ENCODE measurements at places on chromosomes 7 and 10.

- DNase-seq, result no peak
Observed at GRCh38 chr10:70847659-70848360, 32.1 kb downstream of the SGPL1 start.

DNA sequence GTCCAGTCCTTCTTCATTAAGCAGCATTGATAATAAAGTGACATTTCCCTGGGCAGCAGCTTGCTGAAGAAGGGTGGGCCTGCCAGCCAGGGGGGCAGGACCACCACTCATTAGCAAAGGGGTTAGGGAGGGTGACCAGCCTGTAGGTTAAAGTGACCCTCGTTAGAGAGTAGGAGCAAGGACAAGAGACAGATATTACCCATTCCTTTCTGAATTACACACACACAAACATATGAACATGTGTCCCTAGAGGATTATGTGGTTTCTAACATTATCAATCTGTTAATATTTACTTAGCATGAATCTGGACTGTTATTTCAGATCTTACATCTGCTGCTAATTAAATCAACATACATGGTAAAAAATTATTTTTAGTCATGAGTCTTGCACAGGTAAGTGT is 88.9 kb downstream of the CTTNBP2 start:
- no peak for DNase-seq

DNA sequence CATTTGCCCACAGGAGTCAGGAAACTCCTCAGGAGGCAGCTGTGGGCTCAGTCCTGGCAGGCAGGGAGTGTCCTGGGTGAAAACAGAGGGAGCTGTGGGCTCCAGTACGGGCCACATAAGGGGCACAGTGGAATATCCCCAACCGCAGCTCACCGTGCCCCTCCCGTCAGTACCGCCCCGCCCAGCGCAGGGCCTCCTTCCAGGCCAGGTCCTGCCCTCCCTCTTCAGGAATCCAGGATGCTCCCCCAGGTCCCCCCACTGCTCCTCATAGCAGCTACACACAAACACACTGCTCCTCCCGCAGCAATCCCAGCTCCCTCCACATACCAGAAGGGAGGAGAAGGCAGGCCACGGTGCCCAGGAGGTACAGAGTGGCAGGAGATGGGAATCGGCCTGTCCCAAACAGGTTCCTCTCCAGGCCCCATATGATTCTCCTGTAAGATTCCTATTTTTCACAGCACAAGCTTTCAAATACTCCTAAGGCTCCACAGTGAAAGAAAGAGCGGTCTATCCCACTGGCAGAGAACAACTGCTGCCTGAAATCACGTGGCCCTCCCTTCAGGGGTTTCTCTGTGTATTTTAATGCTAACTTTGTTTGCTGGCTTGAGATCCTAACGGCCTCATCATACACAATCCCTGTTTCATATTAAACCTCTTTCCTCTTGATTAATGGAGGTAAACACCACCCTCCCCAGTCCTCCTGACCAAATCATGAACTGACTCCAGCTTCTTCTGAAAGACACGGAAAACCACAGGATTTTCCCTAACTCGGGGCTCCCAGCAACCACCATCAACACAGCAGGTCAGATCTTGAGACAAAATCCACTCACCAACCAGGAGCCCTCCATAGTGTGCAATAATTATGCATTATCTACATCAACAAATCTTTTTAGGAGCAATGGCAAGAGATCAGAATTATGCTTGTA is 178.7 kb downstream of the TNS3 start:
- DNase-seq, result no peak

- no peak for DNase-seq
Observed at GRCh38 chr10:123284022-123284421, 129.8 kb downstream of the BUB3 start.

GRCh38 chr7:131548371-131548770 is 8.1 kb downstream of the PODXL start:
- DNase-seq, result no peak

DNA sequence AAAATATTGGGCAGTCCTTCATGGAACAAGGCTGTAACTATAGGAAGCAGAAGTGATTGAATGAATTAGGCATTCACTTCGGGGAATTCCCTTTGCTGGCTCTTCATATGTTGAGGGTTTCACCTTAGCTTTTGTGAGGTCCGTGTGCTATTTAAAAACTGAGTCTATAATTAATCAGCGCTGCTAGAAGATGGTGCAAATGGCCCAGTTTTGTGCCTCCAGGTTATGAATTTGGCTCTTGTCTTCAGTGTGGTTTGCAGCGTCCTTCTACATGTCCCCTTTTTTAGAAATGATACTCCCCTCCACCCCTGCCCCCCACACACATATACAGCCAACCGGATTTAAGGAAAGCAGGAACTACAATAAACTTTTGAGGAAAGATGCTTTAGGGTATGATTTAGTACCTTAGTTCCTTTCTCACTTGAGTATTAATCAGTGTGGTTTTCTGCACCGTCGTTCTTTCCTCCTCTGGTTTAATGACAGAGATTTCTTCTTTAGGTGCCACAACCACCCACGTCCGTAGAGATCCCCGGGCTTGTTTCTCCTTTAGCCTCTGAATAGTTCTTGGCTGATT is 110.6 kb upstream of the SAMD8 start:
- no peak for DNase-seq

- DNase-seq, result no peak
Observed at GRCh38 chr10:63120554-63120953, 12.6 kb upstream of the NRBF2 start.

GRCh38 chr10:92493362-92493761 is 80.5 kb downstream of the IDE start:
- no peak for DNase-seq

DNA sequence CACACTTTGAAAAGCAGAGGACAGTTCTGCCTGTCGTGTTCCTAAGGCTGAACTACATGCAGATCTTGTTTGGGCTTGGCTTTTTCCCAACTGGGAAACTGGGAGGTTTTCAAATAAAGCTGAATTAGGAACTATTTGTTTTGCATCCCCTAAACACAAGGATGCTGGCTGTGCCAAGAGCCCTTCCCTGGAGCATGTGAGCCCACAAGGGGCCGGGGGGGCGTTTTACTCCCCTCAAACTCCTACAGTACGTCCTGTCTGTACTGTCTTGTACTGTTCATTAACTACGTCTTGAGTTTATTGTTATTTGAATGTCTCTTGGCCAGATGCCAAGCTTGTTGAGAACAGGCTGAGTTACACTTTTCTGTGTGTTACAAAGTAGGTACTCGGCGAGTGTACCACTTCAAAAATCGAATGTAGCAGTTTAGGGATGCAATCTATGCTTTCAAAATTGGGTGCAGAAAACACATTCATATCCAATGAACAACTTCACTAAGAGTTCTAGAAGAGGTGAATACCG is 94.9 kb downstream of the GFRA1 start:
- no peak for DNase-seq

GRCh38 chr7:34184466-34184865 is 279.1 kb downstream of the BMPER start:
- DNase-seq, result no peak

- DNase-seq, result no peak
Observed at GRCh38 chr7:22219739-22220493, 137.0 kb downstream of the RAPGEF5 start.

GRCh38 chr7:114854369-114854768 is 67.5 kb upstream of the MDFIC start:
- DNase-seq, result no peak

DNA sequence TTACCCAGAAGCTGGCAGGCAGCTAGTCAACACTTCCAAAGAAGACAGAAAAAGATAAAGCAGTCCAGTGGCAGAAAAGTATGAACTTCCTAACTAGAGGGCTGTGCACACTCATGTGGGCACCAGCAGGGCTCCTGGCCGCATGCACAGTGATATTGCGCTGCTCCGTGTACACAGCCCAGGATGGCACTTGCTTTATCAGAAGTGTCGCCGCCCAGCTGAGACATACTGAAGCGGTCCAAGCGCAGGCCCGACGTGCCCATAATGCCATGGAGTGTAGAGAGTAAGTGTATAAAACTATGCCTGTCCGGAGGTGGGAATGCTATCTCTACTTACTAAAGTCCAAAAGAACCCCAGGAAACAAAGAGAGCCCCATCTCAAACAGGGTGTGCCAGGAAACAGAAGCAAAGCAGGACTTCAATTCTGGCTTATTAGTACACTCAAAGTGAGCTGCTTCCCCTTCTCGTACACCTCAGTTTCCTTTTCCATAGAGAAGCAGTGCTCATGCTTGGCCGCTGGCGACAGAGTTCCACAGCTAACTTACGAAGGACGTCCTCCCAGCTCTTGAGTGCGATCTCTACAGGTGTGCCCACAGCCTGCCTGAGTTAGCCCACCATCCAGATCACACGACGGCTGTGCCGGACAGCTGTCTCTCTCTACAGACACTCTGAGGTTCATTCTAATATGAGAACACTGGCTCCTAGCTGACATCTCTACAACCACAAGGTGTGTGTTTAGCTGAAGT is 234.3 kb downstream of the COBL start:
- DNase-seq, result no peak

- no peak for DNase-seq
Observed at GRCh38 chr10:88408096-88408495, 175.0 kb downstream of the RNLS start.

DNA sequence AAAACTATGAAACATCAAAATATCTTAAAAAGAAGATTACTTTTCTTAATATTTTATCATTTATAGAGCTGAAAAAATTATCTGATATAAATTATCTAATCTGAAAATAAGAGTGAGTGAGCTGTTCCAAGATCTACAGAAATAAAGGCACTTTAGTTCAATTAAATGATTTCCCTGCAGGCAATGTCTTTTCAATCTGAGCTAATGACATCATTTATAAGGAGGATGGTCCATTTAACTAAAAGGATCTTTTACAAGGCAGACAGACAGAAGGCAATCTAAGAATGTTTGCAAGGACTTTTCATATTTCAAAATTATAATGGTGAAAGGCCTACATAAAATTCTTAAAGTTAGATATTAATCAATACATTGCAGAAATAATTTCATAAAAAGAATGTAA is 71.8 kb downstream of the SKAP2 start:
- DNase-seq, result no peak

- DNase-seq, result no peak
Observed at GRCh38 chr7:148982654-148983199, 45.6 kb downstream of the PDIA4 start.

DNA sequence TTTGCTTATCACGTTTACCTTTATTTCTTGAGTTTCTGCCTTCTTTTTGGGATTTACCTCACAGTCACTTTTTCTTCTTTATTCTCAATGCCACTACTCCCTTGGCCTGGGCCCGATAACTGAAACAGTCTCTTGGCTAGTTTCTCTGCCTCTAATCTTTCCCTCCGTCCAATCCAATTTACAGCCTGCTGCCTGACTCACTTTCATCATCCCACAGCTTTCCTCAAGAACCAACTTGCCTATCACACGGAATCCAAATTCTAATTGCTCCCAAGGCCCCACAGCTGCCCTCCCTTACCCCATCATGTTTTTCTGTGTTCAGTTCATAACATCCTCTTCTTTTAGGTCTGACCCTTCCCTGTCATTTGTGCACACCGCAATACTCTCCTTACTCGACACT is 121.4 kb downstream of the HIPK2 start:
- no peak for DNase-seq

GRCh38 chr10:8556321-8556720 is 501.8 kb downstream of the GATA3 start:
- DNase-seq, result no peak

- DNase-seq, result no peak
Observed at GRCh38 chr10:91711885-91712680, 79.2 kb upstream of the PPP1R3C start.

DNA sequence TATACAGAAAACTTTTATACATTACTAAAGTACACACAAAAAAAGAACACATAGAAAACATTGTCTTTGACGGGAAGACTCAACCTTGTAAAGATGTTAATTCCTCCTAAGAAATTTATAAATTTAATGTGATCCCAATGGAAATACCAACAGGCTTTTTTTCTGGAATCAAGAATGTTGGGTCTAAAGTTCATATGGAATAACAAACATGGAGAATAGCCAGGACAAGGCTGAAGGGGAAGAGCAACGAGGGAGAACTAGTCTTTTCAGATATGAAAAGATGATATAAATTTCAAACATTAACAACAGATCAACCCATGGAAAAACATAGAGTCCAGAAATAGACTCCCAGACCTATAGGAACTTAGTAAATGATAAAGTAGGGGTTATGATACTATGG is 19.8 kb downstream of the HIPK2 start:
- no peak for DNase-seq

DNA sequence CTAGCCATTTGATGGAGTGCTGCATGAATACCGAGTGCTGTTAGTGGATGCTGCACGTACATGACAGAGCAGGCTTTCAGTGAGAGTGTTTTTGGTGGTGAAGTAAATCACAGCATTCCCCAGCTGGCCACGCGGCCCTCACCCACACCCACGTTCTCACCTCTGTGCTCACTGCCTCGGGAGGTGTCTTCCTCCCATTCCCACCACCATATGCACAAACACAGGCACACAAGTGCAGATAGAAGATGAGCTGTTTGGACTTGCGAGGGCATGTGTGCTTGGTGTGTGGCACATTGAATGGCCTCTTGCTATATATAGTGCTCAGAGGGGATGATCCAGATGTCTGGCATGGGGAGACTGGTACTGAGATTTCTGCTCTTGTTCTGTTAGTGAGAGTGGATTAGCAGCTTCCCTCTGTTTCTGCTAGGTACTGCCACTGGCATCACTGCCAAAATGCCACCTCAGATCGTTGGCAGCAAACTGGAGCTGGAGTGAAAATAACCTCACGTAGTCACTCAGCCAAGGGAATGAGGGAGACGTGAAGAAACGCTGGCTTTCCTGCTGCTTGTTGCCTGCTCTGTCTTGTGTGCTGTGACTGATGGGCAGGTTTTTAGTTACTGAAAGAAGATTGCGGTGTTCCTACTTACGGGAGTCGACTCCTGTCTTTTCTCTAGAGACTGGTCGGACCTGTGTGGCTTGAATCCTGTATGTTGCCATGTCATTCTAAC is 19.1 kb downstream of the DNAJB6 start:
- no peak for DNase-seq

DNA sequence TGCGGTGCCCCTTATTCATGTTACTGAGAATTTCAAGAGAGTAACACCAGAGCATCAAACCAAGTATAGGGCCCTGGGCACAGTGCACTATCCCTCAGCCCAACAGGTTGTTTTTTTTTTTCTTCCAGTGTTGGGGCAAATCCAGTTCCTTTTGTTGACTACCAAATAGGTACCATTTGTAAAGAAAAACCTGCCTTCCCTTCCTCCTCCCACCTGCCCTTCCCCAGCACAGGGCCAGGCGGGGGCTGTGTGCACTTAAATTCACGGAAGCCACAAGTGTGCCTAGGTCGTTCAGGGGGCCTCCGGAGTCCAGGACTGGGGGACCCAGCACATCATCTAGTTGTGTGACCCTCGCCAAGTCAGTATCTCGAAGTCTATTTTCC is 595 bp upstream of the SFXN4 start:
- no peak for DNase-seq

DNA sequence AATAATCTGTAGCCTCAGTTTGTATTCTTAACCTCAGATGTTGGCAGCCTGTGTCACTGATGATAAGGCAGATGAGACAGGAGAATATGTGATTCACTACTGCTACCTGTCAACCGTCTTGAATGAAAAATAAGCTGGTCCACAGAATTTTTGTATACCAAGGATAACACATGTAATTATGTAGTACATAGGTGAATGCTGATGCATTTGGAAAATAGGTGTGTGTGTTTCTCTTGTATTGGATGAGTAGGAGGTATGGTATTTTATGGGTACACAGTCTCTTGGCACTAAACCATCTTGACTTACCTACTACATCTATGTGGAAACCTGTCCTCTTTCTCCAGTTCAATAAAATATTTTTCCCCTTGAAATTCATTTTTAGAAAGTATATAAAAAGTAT is 20.7 kb upstream of the ZRANB1 start:
- DNase-seq, result no peak

All from GM12891 (cell line).